Activated T-helper 1 cell treated with anti-CD3 and anti-CD28 coated beads, Interleukin-12 subunit alpha, Interleukin-12 subunit beta, Interleukin-2, Interleukin-4 antibody, amounts not matched to agents 30 ng/mL and 10 ng/mL and 1 ng/mL, durations not matched to agents 14 hours and 24 hours and 36 hours (primary cell): ENCODE measurements at places on chromosomes 2 and 18. TPM values are rescaled to one million over a fixed set of nuclear protein-coding genes. Genes with fewer than 3 reads are reported as not detected.

- H3K27me3 ChIP-seq, result peaks cover 3% of the 10 kb centered on the region
- no peak overlapping the region for H3K4me3 ChIP-seq
- no peak overlapping the region for H3K27ac ChIP-seq
- H3K4me1 ChIP-seq, result no peaks in the 10 kb centered on the region
These were observed 50.3 kb downstream of the GBX2 start for GRCh38 chr2:236117861-236118269.

GRCh38 chr2:203605302-203605701, 70.2 kb upstream of the RAPH1 start:
- H3K27ac ChIP-seq, result no peak overlapping the region
- H3K36me3 ChIP-seq, result no peaks in the 10 kb centered on the region
- peaks cover 49% of the 10 kb centered on the region for H3K27me3 ChIP-seq
- peaks cover under 1% of the 10 kb centered on the region for H3K4me1 ChIP-seq
- H3K4me3 ChIP-seq, result no peak overlapping the region
- no peak for DNase-seq

Gene CHRNA1
- total RNA-seq, result not detected in 2 replicates

DNA sequence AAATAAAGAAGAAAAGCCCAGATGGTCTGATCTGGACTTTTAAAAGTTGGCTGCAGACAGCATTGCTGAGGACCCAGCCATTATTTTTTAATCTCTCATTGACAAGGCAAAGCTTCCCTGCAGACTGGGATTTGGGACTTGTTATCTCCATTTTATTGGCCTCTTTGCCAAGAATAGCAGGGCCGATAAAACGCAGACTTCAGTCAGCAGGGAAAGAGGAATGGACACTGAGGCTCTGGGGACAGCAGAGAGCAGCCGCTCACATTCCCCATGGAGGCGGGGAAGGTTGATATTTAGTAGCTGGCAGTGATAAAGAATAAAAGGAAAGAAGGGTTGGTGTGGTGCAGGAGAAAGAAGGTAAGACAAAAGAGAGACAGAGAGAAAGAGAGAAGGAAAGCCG, 350.1 kb upstream of the PIK3C3 start:
- no peak for DNase-seq
- no peak overlapping the region for H3K4me3 ChIP-seq
- H3K4me1 ChIP-seq, result no peaks in the 10 kb centered on the region
- no peak overlapping the region for H3K27ac ChIP-seq

DNA sequence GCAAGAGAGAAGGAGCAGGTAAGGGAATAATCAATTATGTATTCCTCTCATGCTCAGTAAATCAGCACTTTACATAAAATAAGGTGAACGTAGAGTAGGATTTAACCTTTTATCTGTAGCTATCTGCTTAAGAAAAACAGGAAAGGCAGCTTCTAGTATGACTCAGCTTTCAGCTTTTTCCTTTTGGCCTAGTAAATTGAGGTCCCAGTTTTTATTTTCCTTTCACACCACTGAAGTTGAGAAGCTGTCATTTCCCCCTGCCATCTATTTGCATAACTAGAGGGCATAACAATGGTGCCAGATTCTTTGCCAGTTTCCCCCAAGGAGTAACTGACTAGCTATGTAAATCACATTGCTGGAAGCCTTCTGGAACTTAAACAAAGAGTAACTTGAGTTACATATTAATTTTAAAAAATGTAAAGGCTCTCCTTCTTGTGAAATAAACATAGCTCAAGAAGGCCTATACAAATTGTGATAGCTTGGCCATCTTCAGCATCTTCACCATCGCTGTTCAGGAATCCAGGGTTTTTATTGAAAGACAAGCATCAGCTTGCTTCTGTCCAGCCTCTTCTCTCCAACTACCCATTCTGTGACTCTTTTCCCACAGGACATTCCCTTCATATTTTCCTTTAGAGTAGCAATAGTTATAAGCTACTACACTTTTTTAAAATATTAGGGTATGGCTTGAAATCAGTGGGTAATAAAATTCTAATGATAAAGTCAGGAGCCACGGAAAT, 97.0 kb downstream of the KYNU start:
- no peak overlapping the region for H3K27ac ChIP-seq
- H3K36me3 ChIP-seq, result no peaks in the 10 kb centered on the region
- H3K4me3 ChIP-seq, result no peak overlapping the region

- DNase-seq, result no peak
- no peaks in the 10 kb centered on the region for H3K4me1 ChIP-seq
- no peaks in the 10 kb centered on the region for H3K27me3 ChIP-seq
- no peak overlapping the region for H3K4me3 ChIP-seq
- no peaks in the 10 kb centered on the region for H3K36me3 ChIP-seq
These were observed 21.8 kb upstream of the NOSTRIN start for GRCh38 chr2:168780669-168781071.

DNA sequence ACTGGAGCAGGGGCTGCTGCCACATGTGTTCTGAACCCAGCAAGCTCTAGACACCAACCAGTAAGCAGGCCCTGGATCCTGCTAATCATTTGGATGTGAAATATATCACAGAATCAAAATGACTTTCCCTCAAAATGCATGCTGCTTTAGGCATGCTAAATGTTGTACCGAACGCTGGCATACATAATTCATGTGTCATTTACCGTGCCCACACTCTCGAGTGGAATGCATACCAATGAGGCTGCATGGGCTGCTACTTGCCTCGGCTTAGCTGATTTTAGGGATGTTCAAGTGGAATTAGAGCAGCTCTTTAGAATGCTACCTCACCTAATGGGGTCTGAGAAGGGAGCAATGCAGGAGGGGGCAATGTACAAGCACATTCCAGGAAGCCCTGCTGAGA, 509.6 kb upstream of the RAB6C start:
- peaks cover 2% of the 10 kb centered on the region for H3K27me3 ChIP-seq
- H3K27ac ChIP-seq, result no peak overlapping the region
- no peak overlapping the region for H3K4me3 ChIP-seq
- no peak for DNase-seq

GRCh38 chr2:111662039-111662770, 221.8 kb downstream of the ANAPC1 start:
- peaks cover 3% of the 10 kb centered on the region for H3K36me3 ChIP-seq
- H3K27me3 ChIP-seq, result peaks cover 15% of the 10 kb centered on the region
- no peak overlapping the region for H3K4me3 ChIP-seq
- DNase-seq, result no peak

Gene KLHL30
- total RNA-seq, result not detected in 2 replicates
